GM23338 (cell line): ENCODE measurements at places on chromosomes 1 and 21. TPM values are rescaled to one million over a fixed set of nuclear protein-coding genes. Genes with fewer than 3 reads are reported as not detected.

Gene TSPAN2
- 11.8 and 15.0 TPM in 2 replicates for total RNA-seq

Gene OR2T11
- total RNA-seq: not detected in 2 replicates

Gene ZNF648
- total RNA-seq: 0.58 and 1.2 TPM in 2 replicates

Gene OPRD1
- total RNA-seq: 2.3 and 3.6 TPM in 2 replicates

Gene FMOD
- total RNA-seq: 0.31 and 1.3 TPM in 2 replicates

DNA sequence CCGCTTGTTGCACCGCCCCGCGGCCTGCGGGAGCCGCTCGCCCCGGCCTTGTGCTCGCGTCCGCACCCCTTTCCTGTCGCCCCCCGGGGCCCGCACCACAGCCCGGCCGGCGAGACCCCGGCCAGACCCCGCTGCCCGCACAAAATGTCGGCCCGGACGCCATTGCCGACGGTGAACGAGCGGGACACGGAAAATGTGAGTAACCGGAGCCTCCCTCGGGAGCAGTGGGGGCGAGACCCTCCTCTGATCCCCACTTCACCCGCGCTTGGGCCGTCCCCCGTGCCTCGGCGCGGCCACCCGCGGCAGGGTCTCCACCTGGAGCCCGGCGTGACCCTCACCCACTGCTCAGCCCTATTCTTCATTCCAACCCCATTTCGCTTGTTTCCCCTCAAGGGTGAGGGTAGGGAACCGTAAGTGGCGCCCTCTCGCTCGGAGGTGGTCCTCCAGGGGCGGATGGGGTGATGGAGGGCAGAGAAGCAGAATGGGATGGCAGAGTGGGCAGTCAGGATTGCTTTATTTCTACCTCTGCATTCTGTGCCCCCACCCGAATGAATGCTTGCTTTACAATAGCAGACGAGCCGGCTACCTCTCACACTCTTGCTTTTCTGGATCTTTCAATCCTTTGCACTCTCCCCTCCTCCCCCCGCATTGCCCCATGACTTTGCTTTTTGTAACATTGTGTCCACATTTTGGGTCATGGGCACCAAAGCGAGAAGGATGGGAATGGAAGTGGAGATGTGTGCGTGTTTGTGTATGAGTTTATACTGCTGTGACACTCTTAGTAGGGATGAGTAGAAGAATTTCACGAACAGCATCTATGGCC, 954 bp downstream of the MARK1 start:
- peak; percentile 64 for DNase-seq

DNA sequence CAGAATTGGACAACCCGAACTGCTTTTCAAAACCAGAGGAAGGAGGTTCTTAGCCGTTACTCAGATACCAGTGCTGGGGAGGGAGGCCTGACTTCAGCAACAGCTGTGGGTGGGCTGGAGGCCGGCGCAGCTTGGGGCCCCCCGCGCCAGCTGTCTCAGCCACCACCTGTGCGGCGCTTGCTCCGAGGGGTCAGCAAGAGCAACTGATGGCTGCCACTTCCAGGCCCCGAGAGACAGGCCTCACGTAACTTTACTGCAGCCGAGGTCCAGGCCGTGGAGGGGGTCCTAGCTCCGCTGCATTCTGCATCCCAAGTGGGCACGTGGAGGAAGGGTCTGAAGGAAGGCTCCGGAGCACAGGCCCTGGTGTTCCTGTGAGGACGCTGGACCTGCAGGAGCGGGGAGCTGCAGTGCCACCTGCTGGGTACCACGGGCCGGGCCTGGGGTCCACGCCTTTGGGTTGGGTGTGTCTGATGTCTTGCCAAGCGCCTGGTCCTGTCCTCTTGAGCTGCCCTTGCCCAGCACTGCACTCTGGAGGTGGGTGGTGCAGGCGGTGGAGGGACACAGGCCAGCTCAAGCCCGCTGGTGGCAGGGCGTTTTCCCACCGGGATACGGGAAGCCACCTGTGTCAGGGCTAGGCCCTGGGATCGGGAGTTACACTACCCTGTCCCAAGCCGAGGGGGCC, 9.8 kb downstream of the THAP3 start:
- peak; percentile 75 for DNase-seq

DNA sequence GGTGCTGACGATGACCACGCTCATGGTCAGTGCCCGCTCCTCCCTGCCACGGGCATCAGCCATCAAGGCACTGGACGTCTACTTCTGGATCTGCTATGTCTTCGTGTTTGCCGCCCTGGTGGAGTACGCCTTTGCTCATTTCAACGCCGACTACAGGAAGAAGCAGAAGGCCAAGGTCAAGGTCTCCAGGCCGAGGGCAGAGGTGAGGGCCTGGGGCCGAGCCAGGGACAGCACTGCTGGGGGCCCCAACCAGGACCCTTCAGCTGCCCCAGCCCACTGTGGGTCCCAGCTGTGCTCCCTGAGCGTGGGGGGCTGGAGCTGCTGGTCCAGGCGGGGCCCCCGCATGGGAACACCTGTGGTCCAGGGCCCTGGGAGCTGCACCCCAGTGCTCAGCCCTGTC, 10.4 kb downstream of the GABRD start:
- no peak for DNase-seq

DNA sequence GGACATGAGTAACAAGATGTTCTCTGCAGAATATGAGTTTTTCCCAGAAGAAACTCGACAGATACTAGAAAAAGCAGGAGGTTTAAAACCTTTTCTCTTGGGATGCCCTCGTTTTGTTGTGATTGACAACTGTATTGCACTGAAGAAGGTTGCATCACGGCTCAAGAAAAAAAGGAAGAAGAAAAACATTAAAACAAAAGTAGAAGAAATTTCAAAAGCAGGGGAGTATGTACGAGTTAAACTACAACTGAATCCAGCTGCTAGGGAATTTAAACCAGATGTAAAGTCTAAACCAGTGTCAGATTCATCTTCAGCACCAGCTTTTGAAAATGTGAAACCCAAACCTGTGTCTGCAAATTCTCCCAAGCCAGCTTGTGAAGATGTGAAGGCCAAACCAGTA, 92.5 kb downstream of the TTC3 start:
- DNase-seq: no peak

GRCh38 chr1:1216770-1217620, 3.0 kb upstream of the TNFRSF4 start:
- DNase-seq: no peak

GRCh38 chr1:95561346-95561745, 327.3 kb downstream of the RWDD3 start:
- DNase-seq: no peak

DNA sequence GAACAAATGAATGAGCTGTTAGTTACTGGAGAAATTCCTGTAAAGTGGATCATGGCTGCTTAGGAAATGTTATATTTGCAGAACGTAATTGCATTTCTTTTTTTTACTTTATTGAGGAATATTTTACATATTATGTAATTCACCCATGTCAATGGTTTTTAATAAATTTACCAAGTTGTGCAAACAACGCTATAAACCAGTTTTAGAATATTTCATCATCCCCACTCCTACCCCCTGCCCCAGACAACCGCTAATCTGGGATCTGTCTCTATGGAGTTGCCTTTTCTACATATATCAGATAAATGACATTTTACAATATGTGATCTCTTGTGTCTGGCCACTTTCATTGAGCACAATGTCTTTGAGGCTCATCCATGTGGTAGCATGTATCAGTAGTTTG, 4.3 kb upstream of the IFFO2 start:
- no peak for DNase-seq
